Stimulated activated CD4-positive, alpha-beta T cell treated with anti-CD3 and anti-CD28 coated beads, Interleukin-1b, Interleukin-23, amount 100 ng/mL, for 1 hour (primary cell): ENCODE measurements at places on chromosomes 5 and 9.
A peak's percentile ranks its signal among the peaks of the same experiment; 100 is the strongest.

DNA sequence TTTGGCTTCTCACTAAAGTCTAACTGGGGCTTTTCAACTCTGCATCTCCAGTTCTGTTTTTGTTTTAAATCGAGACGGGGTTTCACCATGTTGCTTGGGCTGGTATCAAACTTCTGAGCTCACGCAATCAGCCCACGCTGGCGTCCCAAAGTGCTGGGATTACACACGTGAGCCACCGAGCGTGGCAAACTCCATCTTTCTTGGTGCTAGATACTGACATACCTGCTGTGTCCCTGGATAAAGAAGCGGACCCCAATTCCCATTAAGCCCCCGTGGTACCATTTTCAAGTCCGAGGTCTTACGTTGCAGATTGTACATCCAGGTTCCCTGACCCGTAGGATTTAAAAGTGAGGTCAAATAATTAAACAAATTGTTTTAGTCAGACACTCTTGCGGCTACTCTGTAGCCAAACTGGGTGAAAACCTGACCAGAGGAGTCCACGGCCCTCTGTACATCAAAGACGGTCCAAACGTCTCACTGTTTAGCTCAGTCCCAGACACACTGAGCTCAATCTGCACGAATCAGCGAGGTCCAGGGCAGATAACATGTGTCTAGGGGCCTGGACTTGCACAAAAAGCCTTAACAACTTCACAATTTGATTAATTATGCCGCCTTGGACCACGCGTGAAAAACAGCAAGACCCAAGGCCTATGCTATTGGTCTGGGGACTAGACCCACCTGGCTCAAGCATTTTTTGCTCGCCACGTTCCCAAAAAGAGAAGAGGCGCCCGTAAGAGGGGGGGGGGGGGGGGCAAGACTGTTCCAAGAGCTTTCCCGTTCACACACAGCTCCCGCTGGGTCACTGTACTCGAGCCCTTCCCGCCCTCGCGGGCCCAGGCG lies 727 bp upstream of the DNAJA1 start:
- no peak for DNase-seq

DNA sequence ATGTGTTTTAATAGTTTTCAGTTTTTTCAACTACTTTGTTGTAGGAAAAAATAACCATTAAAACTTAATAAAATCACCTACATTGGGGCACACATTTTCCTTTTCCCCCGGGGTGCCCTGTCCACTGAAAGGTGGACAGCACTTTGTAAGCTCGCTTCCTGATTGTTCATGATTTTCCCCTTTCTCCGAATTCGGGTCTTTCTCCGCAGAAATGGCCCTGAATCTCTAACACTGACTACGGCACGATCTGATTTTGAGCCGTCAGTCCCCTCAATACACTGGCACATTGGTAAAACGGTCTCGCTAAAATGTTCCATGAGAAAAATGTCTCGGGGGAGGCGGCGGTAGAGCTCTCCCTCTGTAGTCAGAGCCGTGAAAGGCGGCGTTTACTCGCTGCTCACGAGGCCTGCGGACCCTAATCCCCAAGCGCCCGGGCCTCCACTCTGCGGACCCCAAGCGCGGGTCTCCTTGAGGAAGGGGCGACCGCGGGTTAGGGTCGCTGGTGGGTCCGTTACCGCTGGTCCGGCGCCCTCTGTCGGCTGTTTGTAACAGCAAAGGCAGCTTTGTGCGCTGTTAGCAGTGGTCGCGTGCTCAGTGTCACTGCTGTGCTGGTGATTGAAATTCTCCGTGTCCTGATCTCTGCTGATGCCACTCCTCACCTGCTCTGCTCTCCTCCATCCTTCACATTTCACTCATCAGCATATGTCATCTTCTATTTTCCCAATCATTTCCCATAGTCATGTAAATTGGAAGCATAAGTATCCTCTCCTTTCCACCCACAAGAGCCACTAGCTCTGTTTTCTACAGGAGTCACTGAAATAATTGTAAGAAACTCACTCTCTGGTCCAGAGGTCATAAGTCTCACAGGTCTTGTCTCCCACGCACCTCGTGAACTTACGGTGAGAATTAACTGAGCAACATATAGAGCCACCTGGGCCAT lies 10.8 kb upstream of the IFNA2 start:
- DNase-seq: peak; percentile 8

DNA sequence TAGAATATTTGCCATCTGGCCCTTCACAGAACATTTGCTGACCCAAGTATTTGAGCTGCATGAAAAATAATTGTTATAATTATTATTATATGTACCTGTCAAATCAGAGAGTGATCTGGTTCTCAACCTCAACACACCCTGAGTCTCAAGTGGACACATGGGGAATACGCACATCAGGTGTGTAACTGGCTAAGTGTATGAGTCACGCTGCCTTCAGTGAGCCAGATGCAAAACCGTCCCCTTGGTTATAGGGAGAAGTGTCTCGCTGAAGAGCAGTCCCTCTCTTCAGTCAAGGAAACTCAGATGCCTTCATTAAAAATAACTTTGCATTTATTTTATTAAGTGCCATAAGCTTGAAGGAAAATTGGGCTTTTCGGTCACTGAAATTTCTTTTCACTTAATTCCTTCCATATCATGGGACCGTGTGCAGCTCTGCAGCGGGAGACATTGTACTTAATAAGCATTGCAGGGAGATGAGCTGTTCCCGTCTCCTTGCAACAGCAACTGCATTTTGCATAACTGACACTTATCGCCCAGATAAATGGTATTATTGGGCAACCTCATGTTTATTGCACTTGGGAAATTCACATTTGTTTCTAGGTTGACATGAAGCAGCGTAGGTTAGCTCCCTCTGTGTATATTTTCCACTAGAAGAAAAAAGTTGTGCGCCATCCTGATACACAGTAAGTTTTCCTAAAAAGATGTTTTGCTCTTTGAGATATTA lies 512.3 kb upstream of the DAP start:
- no peak for DNase-seq

GRCh38 chr5:72940082-72940481 lies 15.8 kb upstream of the FCHO2 start:
- DNase-seq: no peak

GRCh38 chr5:54832045-54832444 lies 153.3 kb downstream of the ESM1 start:
- no peak for DNase-seq

GRCh38 chr9:89549031-89549644 lies 51.2 kb upstream of the SEMA4D start:
- DNase-seq: peak; percentile 88

GRCh38 chr9:115099901-115100300 lies 18.1 kb downstream of the TNC start:
- no peak for DNase-seq

DNA sequence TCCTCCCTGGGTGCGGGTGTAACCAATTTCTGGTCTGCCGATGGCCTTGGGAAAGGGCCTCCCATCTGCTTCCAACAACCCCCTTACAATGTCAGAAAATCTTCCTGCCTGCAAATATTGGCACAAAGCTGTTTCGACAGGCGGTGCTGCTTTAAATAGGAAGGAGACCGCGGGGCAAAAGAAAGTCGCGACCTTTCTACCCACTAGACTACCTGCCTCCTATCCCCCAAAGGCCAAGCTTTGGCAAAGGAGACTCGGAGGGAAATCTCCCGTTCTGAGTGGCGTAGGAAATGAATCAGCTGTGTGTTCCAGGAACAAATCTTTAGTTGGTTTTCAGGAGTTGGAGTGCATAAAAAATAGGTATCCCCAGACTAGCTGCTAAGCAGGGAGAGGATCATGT lies 36.8 kb upstream of the NFIB start:
- DNase-seq: no peak

DNA sequence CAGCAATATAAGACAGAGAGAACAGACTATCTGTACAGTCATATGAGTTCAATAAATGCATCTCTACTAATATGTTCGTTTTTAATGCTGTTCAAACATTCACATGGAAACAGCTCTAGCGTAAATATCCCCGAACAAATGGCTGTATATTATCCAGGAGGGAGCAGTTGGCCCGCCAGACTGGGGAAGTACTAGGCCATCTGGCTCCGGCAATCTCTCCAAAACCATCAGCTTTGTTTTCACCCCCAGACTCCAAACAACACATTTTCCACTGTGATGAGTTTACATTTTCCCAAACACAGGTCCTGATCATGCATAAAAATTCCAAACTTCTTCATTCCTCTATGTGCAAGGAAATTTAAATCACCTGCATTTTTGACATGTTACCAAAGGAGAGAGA lies 8.7 kb downstream of the EBF1 start:
- no peak for DNase-seq

- DNase-seq: no peak
Measured at GRCh38 chr5:148791334-148791667, 35.1 kb upstream of the ADRB2 start.

- no peak for DNase-seq
Measured at GRCh38 chr5:10868956-10869355, 107.9 kb upstream of the DAP start.

- DNase-seq: no peak
Measured at GRCh38 chr5:1297243-1297642, 2.4 kb upstream of the TERT start.

- DNase-seq: no peak
Measured at GRCh38 chr9:71765693-71766092, 2.6 kb downstream of the CEMIP2 start.

- DNase-seq: no peak
Measured at GRCh38 chr5:52148679-52149078, 639.0 kb upstream of the ITGA1 start.

DNA sequence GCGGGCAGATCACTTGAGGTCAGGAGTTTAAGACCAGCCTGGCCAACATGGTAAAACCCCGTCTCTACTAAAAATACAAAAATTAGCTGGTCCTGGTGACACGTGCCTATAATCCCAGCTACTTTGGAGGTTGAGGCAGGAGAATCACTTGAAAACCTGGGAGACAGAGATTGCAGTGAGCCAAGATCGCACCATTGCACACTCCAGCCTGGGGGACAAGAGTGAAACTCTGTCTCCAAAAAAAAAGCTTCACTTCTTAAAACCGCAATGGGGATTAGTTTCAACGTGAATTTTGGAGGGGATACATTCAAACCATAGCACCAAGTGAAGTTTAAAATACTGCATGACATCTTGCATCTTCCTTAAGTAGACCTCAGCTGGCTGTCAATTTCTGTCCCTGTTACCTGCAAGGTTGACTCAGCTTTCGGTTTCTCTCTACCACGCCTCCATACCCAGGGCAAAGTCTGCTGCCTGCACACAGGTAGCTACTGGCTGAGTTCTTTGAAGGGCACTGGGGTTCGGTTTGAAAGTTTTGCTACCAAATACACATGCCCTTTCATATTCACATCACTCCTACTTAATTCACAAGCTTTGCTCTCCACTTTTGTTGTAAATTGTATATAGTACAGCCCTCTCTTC lies 69.3 kb downstream of the KIAA1958 start:
- DNase-seq: no peak

- no peak for DNase-seq
Measured at GRCh38 chr5:157516626-157517325, 56.8 kb downstream of the NIPAL4 start.

- no peak for DNase-seq
Measured at GRCh38 chr9:99167694-99168093, 54.0 kb downstream of the ALG2 start.

DNA sequence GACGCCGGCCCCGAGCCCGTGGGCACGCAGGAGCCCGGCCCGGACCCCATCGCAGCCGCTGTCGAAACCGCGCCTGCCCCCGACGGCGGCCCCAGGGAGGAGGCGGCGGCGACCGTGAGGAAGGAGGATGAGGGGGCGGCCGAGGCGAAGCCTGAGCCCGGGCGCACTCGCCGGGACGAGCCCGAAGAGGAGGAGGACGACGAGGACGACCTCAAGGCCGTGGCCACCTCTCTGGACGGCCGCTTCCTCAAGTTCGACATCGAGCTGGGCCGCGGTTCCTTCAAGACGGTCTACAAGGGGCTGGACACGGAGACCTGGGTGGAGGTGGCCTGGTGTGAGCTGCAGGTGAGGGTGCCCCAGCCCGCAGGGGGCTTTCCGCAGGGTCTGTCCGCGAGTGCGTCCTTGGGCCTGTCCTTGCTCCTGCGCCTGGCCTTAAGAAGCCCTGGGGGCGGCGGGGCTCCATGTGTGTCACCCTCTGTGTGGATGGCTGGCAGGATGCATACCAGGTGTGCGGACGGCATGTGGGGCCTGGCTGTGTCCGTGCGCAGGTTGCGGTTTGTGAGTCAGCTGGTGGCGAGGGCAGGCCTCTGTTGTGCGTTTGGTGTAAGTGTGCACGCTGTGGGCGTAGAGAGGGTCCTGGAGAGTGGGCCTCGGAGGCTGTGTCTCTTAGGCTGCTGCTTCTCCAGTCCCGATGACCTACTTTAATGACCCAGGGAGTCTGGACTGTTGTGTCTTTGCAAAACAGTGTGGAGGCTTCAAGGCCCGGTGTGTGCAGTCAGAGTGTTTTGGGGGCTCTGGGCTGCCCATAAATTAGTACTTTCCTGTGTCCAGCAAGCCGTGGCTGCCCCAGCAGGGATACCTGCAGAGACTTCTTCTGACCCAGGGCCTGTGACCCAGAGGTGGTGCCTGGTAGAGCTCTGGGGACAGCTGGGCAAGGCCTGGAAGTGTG lies 1.6 kb downstream of the WNK2 start:
- no peak for DNase-seq

DNA sequence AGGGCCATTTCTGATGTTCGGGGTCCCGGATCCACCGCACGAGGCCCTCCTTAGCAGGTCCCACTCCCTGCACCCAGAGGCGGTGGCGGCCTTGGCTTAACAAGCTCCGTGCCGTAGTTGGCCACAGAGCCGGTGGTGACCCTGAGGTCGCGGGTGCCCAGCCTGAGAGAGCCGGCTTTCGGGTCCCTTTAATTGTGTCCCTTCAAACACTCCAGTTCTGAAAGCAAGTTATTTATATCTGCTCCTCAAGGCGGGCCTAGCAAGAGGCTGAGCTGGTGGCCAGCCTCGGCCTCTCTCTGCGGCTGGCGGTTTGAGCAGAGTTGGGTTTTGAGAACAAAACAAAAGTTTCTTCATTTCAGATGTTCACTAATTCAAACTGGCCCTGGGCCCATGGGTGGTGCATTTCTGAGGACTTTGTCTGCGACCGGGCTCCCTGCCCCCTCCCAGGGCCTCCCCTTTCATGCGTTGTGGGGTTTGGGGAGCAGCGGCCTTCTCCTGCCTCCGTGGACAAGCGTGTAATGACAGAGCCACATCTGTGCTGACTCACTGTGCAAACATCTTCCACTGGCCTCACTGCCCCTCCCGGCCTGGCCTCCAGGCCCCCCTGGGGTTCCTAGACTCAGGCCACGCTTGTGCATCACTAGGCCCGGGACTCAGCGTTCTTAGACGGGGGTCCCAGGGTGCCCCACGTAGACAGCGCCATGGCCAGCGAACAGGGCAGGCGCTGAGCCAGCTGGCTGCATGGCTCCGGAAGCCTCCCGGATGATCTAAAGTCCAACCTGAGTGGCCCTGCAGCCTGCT lies 49.4 kb upstream of the COL5A1 start:
- DNase-seq: no peak
